ENCODE measurements at places on chromosomes 3 and 15.

GRCh38 chr15:40439960-40440742, 602 bp upstream of the BAHD1 start:
- DNase-seq, result peak; percentile 68

GRCh38 chr3:193902607-193903511, 233.1 kb upstream of the HES1 start:
- peak; percentile 42 for DNase-seq

DNA sequence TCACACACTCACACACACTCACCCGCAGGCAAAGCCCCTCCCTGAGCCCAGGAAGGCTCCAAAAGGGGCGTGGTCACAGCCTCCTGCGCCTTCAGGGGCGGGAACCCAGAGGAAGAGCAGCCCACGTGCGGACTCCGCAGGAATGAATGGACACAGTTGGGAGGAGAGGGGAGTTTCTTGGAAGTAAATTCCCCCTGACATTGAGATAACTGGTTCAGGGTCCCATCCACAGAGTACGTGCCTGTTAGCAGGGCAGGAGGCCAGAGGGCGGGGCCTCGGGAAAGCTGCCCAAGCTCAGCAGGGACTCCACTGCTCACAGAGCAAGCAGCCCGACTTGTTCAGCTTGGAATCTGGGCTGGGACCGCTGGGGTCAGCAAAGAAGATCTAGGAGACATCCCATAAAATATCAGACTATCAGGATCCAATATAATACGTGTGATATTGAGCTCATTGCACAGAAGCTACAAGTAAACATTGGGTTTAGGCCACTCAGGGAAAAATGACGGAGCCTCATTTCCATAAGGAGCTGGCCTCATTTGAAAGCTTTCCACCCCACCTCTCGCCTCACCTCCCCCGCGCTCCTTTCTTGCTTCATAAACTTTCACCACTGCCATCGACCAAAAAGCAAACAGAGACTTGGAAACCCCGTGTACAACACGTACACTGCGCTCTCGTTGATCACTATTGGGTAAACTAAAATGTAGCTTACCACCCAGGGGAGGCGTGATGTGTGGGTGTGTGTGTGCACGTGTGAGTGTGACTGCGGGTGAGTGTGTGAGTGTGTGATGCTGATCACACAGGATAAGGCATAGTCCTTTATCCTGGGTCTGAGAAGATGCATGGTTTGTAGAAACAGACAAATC, 36.0 kb downstream of the TM2D3 start:
- peak; percentile 28 for DNase-seq

- DNase-seq, result no peak
Observed at GRCh38 chr3:140250945-140251344, 316.0 kb downstream of the CLSTN2 start.

DNA sequence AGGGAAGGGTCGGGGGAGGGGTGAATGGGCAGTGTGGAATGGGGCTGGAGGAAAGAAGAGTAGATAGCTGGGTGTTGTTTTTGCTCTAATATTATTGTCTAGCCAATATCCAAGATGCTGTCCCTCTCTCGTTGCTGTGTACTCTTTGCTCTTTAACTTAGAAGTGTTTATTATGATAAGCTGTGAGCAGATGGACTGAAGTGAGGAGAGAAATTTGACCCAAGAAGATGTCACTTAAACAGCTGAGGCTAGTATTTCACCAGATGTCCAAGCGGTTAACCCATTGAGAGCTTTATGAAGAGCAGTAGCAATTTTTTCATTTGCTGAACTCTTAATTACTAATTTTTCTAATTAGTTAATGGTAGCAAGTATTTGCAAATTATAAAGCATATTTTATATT, 212.2 kb upstream of the TP63 start:
- DNase-seq, result no peak

- DNase-seq, result no peak
Observed at GRCh38 chr15:79977431-79978054, 6.5 kb upstream of the BCL2A1 start.

DNA sequence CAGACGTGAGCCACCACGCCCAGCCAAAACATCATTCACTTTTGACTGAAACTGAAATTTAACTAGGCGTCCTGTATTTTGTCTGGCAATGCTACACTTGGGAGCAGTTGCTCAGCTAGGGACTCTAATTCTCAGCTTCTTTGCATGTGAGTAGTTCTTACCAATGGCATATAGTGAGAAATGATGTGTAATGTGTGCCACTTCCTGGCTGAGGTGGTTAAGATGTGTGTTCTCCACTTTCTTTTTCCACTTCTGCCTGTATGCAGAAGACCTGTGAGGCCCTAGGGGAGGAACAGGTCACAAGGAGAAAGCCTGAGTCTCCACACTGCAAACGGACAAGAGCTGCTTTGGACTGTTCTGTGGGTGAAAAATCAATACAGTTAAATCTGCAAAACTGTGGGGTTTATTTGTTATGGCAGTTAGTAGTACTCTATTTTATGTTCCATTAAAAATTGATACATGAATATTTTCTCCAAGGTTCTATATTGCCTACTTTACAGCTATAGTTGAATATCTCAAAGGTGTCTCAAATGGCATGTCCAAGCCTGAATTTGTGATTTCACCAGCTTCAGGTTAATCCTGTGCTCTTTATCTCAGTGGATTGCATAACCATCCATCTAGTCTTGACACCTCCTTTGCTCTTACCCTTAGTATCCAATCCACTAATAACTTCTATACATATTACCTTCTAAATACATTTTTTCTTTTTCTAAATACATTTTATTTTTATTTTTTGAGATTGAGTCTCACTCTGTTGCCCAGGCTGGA, 59.3 kb downstream of the NR1D2 start:
- DNase-seq, result no peak

DNA sequence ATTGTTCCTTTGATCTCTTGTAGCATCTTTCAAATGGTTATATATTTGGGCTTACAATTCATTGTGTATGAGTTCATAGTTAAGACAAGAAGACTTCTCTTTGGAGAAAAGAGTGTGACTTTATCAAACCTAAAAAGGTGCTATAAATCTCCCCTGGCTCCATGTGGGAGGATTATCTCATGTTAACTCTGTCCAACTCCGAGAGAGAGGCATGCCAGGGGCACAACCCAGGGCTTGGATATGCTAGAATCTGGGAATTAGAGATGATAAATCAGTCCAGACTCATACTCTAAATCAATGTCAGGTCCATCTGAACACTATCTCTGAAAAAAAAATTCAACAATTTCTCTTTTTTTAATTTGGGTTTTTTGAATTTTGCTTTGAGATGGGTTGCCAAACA, 462.8 kb downstream of the TUSC7 start:
- no peak for DNase-seq

GRCh38 chr15:73560501-73561117, 72.6 kb downstream of the NPTN start:
- DNase-seq, result peak; percentile 73

DNA sequence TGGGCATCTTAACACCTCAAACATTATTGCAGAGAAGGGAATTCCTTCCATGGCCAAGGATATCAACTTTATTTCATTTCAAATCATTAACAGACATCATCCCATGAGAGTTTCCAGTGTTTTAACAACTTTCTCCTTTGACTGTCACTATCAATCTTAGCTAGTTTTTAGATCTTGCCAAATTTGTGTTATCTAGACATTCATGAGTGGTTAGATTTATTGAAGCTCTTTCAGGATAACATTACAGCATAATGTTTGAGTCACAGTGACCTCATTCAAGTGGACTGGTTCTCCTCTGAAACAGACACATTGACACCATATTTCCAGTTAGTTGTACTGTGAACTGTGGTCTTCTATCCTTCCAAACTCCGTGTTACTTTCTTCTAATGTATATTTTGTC, 8.6 kb upstream of the TNFAIP8L3 start:
- DNase-seq, result no peak

- DNase-seq, result no peak
Observed at GRCh38 chr3:48518638-48519276, 14.8 kb upstream of the SHISA5 start.

GRCh38 chr3:169945313-169945712, 21.3 kb upstream of the SEC62 start:
- DNase-seq, result no peak

DNA sequence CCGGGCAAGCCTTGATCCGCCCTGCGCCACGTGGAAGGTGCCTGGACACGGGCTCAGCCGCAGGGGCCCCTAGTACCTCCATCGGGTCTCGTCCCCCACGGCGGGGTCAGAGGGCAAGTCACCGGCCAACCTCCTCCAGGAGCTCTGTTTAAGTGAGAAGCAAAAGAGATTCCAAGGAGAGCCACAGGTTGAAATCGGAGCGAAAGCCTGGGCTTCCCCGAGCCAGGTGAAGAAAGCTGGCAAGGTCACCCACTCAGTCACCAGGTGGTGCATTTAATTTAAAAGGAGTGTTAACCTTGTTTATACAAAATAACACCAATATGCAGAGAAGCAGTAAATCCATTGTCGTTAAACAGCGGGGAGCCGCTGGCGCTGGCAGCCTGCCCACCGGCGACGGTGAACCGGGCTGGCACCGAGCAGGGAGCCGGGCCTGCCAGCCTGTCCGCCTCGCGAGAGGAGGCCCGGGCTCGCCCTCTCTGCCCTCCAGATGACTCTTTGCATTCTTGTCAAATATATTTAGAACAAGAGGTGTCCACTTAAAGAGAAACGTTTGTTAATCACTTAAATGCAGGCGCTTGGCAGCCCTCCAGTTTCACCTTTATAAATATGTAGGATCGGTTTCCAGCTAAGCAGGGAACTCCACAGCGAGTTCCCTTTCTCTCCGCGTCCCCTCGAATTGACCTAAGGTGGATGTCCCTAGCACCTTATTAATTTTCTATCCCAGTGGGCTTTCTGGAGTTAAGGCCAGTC, 277.3 kb upstream of the NR2F2 start:
- no peak for DNase-seq

GRCh38 chr15:85495096-85495495, 114.7 kb downstream of the AKAP13 start:
- DNase-seq, result no peak

GRCh38 chr15:51878446-51879386, 49.3 kb downstream of the TMOD3 start:
- peak; percentile 84 for DNase-seq

GRCh38 chr15:36761132-36761847, 181.9 kb downstream of the CDIN1 start:
- DNase-seq, result no peak

DNA sequence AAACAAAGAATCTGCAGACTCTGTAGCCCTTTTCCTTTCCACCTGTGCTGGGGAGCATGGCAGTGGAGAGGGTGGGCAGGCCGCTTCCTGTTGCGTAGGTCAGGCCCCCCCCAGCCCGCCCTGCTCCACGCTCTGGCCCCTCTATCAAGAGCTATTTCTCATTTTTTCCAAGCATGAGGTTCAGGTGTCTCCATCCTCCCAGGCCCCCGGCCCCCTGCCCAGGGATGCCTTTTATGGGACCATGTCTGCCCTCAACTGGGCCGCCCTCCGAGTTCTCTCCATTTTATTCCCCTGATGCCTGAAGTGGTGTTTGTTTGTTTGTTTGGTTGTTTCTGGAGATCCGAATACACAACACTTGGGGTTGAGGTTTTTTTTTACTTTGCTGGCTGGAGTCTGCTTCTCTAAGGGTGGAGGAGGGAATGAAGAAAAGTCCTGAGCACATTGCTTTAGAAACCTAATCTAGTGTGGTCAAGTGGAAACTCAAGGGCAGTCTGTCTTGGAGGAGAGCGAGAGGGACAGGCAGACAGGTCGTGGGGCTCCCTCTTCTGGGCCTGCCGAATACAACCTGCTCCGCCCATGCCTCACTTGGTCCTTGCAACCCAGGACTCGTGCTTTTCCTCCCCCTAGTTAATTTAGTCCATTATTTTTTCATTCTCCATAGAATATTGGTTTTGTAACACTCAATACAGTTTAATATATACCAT, 176.5 kb upstream of the LYSMD4 start:
- peak; percentile 51 for DNase-seq

DNA sequence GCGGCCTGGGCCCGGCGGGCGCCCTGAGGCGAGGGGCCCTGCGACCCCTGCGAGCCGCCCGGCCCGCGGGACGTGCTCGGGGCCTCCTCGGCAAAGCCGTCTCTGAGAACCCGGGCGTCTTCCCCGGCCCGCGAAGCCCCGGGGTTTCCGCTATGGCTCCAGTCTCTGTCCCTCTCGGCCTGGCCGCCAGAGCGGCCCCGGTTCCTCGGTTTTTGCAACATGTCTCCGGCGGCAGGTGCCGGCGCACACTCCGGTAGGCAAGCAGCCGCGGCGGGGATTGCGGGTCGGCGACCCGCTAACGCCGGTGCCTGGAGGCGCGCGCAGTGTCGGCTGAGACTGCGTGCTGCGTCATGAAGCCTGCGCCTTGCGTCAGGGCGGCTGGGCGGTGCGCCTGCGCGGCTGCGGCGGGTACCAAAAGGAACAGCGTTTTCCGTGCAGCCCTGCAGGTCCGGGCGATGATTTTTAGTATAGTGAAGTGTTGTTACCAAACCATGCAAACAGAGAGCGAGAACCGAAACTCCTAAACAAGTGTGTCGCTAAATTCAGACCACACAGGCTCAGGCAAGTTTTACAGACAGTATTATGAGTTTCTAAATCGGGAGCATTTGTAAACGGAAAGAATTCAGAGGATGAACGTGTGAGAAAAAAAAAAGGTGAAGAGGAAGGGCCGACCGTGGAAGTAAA, at the start of gene NSMCE3:
TSS of gene NSMCE3 (minus strand) at position 338 of the 684 bp plus-strand sequence. CDS start at position 221, 117 bp downstream.
- DNase-seq, result peak; percentile 83

DNA sequence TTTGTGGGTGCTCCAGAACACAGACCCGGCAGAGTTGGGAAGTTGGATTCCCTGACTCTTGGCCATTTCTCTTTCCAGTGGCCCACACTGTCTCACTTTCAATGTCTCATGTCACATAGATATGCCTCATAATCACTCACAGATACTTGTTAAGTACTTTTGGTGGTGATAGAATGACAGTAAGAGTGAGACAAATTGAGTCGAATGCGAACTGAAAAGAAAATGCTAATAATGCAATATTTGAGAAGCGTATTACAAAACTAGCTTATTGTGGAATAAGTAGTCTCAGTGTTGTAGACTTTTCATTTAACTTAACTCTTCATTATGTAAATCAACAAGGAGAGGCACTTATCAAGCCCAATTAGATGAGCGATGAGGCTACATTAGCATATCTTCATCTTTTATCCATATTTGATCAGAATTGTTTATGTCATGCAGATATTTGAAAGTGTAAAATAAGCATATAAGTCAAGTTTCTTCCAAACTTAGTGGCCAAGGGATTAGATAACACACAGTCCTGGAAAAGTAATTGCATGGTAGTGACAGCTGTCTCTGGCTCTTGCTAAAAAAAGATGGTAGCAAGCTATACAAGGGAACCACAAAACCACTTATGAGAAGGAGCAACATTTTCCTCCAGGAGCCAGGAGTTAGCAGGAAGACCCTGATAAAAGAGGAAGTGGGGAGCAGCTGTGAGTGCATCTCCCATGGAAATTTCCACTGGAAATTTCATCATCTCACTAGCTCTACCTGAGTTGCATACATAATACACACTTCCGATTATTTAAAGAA, 243.6 kb downstream of the ARRDC4 start:
- no peak for DNase-seq

DNA sequence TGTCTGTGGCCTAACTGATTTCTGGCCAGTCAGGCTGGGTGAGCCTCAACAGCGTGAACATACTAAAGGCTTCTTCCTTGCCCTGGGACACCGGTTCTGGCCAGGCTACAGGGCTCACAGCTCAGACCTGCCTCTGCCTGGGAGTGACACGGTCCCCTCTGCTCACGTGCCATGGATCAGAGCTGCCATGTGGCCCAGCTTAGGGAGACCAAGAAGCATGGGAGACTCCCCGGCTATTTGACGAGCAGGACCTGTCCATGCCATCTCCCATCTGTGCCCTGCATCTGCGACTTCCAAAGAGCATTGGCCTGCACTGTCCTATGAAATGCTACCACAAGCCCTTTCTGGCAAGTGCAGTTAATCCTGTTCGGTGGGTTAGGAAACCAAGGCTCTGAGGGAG, 57.4 kb downstream of the APBA2 start:
- no peak for DNase-seq

GRCh38 chr15:39645138-39645975, 64.5 kb downstream of the THBS1 start:
- DNase-seq, result no peak

GRCh38 chr3:146974001-146974400, 368.9 kb upstream of the PLSCR5 start:
- DNase-seq, result no peak

All from HT-29 (cell line).